Chondrocyte (in vitro differentiated cells): ENCODE measurements at places on chromosomes 4 and X.

GRCh38 chrX:85963736-85964135 lies 83.6 kb downstream of the CHM start:
- no peak for DNase-seq

DNA sequence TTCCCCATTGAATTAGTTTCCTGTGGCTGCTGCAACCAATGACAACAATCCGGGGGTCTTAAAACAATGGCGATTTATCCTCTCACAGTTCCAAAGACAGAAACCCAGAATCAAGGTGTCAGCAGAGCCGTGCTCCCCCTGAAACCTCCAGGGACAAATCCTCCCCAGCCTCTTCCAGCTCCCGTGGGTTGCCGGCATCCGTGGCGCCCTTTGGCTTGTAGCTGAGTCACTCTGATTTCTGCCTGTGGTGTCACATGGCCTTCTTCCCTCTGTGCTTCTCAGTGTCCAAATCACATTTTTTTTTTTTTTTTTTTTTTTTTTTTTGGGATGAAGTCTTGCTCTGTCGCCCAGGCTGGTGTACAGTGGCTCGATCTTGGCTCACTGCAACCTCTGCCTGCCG lies 64.5 kb upstream of the STX18 start:
- no peak for DNase-seq

- DNase-seq: no peak
Observed at GRCh38 chrX:123871309-123871708, 11.5 kb downstream of the XIAP start.

DNA sequence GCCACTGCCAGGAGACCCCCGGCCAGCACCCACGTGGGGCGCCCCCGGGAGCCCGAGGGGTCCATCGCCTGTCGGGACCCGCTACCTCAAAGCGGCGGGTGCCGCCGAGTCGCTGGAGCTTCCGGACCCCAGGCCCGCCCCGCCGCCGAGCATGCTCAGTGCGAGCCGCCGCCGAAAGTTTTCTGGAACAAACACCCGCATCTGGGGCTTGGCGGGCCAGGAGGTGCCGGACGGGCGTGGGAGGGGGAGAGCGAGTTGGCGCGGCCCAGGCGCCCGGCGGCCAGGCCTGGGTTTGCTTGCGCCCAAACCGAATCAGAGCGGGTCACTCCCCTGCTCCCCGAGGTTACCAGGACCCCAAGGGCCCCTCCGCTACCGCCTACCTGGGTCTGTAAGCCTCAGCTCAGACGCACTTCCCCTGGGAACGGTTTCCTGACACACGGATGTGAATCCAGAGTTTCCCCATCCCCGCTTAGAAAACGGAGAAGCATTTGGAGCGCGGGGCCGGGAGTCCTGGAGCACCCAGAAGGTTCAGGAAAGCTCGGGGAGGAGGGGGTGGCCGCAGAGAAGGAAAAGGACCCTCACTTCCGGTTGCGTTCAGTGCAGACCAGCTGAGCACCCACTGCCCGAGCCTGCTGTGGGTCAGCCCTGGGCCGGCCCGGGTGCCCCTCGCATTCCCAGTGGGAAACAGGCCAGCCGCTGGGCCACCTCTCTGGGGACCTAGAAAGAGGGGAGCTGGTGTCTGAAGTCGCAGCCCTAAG lies at the start of gene EVC2:
Gene EVC2, minus strand, starts transcription at position 111 of the 758 bp plus-strand sequence. Its CDS starts 46 bp downstream, at position 65.
- DNase-seq: no peak

- DNase-seq: no peak
Observed at GRCh38 chr4:104625706-104626105, 131.0 kb upstream of the CXXC4 start.

DNA sequence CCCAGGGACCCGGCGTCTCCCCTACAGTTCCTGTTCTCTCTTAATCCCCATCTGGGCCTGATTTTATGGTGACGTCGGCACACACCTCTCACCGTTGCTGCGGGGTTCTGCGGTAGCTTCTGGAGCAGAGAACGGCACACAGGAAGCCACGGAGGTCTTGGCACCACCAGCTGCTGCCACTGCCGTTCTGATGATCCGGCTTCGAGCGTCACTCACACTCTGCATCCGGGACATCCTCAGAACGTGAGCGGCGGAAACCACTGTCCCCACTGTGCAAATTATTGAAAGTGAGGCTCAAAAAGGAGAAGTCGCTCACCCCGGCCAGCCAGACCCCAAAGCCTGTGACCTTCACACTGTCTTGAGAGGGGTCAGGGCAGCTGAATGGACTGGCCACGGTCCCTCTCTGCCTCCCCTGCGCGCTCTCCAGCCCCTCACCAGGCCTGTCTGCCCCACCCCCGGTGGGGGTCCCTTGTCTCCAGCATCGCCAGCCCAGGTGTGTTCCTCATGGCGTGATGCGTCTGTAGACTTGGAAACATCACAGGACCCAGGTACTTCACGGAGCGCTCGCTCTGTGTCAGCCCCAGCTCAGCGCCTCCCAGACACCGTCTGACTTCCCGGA lies 201.1 kb downstream of the AFAP1 start:
- peak; percentile 84 for DNase-seq

- no peak for DNase-seq
Observed at GRCh38 chr4:15515106-15515505, 45.4 kb downstream of the CC2D2A start.

- no peak for DNase-seq
Observed at GRCh38 chrX:11419102-11419501, 125.9 kb downstream of the AMELX start.

GRCh38 chr4:94208918-94209317 lies 1.3 kb downstream of the SMARCAD1 start:
- no peak for DNase-seq

DNA sequence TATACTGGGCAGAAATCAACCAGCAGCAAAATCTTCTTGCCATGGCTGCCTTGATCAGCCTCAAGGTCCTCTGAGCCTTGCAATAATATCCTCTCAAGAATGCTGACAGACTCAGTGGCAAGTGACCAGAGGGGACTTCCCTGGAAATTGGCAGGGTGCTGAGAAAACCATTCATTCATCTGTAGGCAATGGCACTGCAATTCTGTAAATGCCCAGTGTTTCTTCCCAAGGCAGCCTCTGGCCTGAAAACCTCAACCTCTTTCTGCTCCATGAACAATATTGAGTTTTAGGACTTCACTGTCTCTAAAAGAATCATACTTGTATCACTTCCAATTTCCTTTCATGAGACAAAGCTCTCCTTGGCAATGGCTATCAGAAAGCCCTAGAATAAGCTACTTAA lies 754.3 kb upstream of the TENM3 start:
- no peak for DNase-seq

GRCh38 chrX:72271091-72271788 lies 5.8 kb downstream of the RPS4X start:
- DNase-seq: no peak

DNA sequence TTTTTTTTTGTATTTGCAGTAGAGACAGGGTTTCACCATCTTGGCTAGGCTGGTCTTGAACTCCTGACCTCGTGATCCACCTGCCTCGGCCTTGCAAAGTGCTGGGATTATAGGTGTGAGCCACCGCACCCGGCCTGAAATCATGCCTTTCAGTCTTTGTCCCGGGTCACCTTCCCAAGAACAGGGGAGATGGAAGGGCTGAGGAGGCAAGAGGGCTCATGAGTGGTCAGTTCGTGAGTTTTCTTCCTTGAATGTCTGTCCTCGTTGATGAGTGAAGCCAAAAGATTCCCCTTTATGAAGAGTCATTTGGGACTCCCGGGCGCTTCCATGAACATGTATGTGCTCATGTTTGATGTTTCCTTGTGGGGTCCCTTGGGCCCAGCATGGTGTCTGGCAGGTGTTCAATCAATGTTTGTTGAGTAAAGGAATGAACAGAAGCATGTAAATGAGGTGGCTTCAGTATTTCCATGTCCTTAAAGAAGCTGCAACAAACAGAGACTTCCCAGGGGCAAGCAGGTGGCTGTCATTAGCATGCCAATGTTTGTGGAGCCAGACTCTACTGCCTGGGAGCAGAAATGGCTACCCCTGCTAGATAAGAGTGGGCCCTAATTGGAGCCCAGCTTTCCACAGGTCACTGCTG lies 3.4 kb upstream of the SEPTIN6 start:
- DNase-seq: no peak

DNA sequence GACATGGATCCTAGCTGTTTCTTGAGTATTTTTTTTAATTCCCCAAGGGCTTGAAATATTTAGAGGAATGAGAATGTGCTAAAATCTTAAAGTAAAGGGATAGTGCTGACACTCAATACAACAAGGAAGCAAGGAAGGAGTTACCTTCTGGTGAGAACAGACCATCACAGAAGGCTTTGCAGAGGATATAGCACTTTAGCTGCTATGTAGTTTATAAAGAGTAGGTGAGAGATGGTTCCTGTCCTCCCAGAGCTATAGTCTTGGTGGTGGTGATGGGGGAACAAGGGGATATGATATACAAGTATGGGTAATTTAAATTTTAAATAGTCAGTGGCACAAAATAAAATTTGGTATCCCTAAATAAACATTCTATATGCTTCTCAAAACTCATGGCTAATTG lies 47.6 kb downstream of the MTHFD2L start:
- no peak for DNase-seq

DNA sequence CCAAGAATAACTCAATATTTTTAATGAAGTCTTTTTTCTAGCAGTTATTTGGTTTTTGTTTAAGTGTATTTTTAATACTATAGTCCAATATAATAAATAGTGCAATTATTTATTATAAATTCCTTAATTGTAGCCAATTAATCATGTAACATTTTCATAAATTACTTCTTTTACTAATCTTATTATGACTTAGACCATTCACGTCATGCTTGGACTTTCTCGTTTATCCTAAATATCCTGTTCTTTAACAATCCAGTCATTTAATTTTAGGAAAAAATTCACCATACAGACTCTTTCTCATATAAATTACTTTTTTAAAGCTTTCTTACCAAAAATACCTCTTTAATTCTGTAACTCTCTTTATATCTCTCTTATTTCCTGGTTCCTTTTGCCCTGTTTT lies 350.1 kb downstream of the AR start:
- no peak for DNase-seq

- no peak for DNase-seq
Observed at GRCh38 chrX:66126662-66127061, 37.4 kb upstream of the HEPH start.

DNA sequence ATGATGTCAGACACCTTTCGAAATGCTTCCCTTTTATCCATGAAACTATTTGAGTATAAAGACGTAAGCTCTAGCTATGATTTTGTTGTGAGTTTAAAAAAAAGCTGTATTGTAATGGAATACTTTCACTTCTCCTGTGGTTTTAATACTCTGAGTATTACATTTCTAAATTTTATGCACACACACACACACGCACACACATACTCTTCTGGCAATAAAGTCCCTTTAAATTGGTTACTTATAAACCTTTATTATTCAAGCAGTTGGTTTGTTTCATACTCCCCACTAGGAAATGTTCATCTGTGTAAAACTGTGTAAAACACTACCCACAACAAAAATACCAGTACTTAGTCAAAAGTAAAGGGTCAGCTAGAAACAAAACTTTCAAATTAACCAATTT lies 18.2 kb downstream of the VAMP7 start:
- DNase-seq: no peak

- DNase-seq: no peak
Observed at GRCh38 chrX:19070555-19070994, 51.7 kb downstream of the ADGRG2 start.

GRCh38 chrX:18353931-18354368 lies 538 bp downstream of the SCML2 start:
- DNase-seq: no peak

DNA sequence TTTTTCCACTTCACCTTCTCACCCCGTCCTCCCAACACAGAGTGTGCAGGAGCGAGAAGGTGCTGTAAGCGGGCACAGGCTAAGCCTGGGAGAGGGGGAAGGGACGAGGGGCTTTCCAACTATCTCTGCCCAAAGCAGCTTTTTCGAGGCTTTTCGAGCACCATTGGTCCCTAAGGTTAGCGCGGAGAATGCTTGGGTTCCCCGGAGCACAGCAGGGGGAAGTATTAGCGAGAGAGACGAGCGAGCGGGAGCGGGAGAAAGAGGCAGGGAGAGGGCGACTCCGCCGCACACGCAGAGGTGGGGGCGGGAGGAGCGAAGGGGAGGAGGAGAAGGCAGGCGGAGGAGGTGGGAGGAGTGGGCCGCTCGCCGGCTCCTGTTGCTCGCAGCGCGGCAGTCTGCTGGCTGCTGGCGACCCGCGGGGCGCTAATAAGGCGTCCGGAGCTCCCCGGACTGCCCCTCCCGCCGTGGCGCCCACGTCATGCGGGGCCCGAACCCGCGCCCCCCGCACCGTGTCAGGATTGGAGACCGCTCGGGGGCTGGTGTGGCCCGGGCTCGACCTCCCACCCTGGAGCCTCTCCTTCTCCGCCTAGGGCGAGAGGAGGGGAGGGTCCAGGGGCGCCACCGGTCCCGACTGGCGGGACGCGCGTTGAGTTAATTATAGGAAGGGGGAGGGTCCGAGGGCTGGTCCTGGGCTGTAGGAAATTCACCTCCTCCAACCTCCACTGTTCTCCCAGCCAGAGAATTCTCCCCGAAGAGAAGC lies at the start of gene ADAMTS3:
Gene ADAMTS3, minus strand, starts transcription at position 263 of the 760 bp plus-strand sequence. CDS start 459 bp downstream, outside the sequence.
- no peak for DNase-seq

DNA sequence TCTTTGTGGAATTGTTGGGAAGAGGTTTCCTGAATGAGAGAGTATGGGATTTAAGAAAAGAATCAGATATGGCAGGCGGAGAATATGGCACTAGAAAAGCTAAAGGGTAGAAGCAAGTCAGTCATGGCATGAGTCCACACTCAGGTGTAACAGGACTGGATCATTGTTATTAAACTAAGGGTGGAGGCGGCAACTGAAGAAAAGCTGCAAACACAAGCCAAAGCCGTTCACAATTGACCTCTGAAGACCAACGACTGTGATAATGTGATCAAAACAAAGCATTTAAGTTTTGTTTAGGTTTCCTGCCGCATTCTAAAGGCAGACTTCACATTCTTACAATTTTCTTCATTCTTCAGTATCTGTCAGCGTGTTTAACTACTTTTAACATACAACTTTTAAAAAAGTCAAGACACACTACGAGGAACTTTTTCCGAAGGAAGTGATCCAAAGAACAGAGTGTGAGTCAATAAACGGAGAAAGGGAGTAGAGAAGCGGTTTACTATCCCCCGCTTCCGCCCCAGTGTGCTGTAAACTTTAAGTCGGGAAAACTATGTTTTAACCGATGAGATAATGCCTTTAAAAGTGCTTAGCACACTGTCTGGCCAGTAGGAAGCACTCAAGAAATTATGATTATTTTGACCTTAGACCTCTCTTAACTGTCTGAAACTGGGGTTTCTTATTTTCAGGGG lies 909 bp upstream of the SLAIN2 start:
- no peak for DNase-seq

GRCh38 chr4:158941895-158942294 lies 161.0 kb upstream of the RAPGEF2 start:
- DNase-seq: no peak

DNA sequence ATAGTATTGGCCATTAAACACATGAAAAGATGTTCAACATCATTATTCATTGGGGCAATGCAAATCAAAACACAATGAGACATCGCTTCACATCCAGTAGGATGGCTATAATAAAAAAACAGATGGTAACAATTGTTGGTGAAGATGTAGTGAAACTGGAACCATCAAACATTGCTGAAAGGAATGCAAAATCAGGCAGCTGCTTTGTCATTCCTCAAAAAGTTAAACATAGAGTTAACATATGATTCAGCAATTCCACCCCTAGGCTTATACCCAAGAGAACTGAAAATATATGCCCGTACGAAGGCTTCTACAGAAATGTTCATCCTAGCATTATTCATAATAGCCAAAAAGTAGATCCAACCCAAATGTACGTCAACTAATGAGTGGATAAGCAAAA lies 144.0 kb upstream of the NAP1L5 start:
- DNase-seq: no peak
